Stromal cell of bone marrow (primary cell): ENCODE measurements at places on chromosomes 13 and 19.
A peak's percentile ranks its signal among the peaks of the same experiment; 100 is the strongest.

- no peak for DNase-seq
These were observed 50.5 kb downstream of the STARD13 start for GRCh38 chr13:33235078-33235477.

DNA sequence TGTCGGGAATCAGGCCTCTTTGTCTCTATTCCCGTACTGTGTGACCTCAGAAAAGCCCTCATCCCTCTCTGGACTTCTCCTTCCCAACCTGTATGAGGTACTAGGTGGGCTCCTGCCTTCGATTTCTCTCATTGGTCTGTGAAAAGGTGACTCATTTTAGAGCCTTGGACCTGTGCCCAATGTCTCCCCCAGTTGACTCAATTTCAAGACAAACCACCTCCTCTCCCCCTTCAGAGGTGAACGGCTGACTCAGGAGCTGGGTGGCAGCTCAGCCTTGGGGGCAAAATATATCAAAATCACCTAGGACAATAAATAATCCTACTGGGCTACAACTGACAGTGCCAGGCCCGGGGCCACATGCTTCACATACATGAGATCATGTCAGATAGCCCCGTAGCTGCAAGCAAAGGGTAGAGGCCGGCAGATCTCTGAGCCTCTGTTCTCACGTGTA is 630 bp downstream of the COQ8B start:
- no peak for DNase-seq

GRCh38 chr13:110108348-110109139 is 198.4 kb downstream of the COL4A1 start:
- peak; percentile 75 for DNase-seq

- DNase-seq, result no peak
These were observed 47.8 kb upstream of the C13orf46 start for GRCh38 chr13:114021464-114022308.

- peak; percentile 18 for DNase-seq
These were observed 16.1 kb downstream of the LGALS16 start for GRCh38 chr19:39671739-39672363.

DNA sequence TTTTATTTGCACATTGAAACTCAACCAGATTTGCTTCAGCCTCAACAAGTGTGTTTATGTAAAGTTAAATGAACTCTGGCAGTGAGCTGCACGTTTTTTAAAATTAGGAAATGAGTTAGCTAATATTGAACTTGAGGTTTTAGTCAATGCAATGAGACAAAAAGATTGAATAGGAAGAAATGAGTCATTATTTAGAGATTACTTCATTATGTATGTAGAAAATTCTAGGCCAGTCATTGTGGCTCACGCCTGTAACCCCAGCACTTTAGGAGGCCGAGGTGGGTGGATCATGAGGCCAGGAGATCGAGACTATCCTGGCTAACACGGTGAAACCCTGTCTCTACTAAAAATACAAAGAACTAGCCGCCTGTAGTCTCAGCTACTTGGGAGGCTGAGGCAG is 22.8 kb upstream of the CD70 start:
- DNase-seq, result peak; percentile 57
